ENCODE measurements at places on chromosomes 13 and 19.

- DNase-seq: no peak
Observed at GRCh38 chr19:40641281-40641680, 40.1 kb downstream of the LTBP4 start.

DNA sequence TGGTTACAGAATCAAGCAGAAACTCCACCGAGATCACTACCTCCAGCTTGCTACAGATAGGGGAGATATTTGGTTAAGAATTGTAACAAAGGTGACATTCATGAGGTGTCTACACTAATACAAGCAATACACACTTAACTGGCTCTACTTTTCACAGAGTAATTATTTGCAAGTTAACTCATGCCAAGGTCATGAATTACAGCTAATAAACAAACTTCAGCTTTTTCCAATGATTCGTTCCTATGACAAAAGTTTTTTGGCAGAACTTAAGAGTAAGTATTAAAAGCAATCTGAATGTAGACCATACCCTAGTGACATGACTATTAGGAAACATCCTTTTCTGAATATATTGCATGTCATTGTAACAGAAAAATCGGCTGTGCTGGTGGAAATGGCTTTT lies 72.1 kb downstream of the LHFPL6 start:
- no peak for DNase-seq

- no peak for DNase-seq
Observed at GRCh38 chr13:56755181-56755935, 385.4 kb upstream of the PRR20A start.

DNA sequence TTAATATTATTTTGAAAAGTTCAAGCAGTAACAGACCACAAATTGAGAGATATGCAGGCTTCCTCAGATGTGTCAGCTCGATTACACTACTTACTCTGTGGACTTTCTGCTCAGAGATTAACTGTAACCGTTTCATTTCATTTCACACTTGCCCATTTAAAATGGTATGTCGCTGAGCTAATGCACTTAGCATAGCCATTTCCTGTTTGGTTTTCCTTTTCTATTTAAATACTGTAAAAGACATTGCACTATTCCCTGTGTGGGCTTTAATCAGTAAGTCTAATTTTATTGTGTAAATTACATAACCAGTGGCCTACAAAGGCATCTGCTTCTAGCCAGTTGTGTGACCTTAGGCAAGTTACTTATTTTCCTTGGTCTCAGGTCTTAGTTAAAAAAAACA lies 237.6 kb downstream of the LACC1 start:
- DNase-seq: peak; percentile 8

DNA sequence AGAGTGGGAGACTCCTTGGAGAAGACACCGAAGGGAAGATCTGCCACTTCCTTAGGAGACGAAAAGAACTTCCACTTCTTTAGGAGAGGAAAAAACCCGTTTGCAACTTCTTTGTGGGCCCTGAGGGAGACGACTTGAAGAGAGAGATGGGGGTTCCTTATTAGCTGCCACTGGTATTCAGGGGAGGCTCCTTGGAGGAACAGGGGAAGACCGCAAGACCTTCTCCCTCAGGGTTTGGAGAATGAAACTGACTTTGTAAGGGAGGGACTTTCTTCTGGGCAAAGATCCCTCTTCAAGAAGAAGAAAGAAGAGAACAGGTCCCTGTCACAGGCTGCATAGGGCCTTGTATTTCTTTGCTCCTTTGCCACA lies 416 bp downstream of the BCKDHA start:
- no peak for DNase-seq

DNA sequence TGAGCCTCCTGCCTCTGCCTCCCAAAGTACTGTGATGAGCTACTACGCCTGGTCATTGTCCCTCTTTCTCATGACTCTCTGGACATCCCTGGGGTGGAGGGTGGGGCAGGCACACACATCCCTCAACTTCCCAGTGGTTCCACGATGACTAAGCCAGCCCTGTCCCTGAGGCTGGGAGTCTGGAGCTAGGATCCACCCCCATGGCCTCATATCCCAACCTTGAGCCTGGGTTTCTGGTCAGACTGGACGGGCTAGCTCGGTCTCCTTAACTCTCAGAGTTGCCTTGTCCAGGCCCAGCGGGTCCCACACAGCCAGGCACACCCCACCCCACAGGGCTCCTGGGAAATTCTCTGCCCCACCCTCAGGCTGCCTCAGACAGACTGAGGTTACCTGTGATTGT lies 19.6 kb downstream of the IER2 start:
- DNase-seq: no peak

DNA sequence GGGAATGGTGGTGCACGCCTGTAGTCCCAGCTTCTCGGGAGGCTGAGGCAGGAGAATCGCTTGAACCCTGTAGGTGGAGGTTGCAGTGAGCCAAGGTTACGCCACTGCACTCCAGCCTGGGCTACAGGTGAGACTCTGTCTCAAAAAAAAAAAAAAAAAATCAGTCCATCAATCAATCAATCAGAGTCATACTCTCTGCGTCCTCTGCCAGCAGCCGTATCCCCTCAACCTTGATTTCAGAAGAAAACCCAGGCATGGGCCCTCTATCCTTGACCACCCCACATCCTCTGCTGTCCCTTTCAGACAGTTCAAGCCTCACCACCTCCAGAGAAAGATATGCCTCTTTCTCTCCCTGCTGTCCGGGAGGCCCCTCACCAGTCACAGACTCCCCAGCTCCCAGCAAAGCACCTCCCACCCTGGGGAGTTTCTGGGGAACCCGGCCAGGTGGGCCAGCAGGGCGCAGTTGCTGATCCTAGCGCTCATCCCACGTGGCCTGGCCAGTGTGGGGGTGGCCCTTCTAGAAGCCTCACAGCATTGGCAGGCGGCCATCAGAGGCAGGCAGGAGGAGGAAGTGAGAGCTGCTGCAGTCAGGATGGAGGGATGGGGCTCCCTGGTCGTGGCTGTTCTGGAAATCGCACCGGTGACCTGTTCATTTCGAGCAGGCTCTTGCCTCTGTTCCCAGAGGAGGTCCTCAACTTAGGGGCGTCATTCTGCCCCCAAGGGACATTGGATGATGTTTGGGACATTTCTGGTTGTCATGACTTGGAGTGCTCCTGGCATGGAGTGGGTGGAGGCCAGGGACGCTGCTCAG lies 10.2 kb upstream of the JSRP1 start:
- no peak for DNase-seq

GRCh38 chr13:55432814-55433213 lies 1707.9 kb upstream of the PRR20A start:
- DNase-seq: no peak

- DNase-seq: no peak
Observed at GRCh38 chr13:20377720-20378119, 145.6 kb upstream of the GJB6 start.

- no peak for DNase-seq
Observed at GRCh38 chr13:85091631-85092234, 707.5 kb downstream of the SLITRK6 start.

- no peak for DNase-seq
Observed at GRCh38 chr19:10797541-10798256, 38.3 kb downstream of the TMED1 start.

DNA sequence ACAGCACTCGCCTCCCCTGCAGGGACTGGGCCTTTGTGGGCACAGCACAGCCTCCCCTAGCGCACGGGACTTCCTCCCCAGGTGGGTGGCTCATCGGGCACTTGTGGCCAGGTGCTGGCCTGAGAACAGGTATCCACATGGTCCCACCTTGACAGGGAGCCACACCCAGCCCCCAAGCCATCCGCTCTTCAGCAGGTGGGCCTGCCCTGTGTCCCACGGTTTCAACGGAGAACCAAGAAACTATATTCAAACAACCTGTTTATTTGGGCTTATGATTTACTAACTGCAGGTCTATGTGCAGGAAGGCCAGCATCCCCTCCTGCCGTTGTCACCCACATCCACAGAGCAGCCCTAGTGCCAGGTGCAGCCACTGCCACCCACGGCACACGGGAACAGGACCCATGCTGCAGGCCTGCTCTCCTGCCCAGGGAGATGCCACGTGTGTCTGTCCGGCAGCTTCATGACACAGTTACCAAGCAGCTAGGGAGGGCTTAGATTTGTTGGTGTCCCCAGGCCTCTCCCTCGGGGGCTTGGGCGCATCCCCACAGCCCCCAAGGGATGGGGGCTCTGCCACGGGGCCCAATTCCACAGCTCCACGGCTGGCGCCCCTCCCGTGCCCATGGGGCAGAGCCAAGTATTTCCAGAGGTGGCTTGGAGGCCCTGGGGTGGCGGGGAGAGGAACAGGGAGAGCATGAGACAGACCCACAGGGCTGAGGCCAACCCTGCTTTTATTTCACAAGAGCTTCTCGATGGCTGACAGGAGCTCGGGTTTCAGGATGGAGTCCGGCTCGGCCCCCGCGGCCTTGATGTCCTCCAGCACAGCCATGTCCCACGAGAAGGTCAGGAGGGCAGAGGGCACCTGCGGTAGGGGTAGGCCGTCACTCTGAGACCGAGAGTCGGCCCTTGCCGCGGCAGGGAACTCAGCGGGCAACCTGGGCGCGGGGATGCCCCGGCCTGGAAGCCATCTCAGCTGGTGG lies 12.5 kb downstream of the UBXN6 start:
- DNase-seq: no peak

DNA sequence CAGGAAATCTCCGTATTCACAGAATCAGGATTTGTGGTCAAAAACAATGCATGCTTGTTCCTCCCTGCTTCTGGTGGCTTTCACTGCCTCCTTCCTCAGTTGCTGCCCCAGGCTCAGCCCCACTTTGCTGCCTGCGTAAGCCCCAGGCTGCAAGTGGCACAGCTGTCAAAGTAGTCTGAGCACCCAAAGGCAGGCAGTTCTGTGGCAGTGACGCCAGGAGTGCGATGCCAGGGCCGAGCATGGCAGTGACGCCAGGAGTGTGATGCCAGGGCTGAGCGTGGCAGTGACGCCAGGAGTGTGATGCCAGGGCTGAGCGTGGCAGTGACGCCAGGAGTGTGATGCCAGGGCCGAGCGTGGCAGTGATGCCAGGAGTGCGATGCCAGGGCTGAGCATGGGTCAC lies 77.3 kb upstream of the GPR183 start:
- DNase-seq: no peak

GRCh38 chr13:113902986-113903775 lies 39.3 kb upstream of the GAS6 start:
- no peak for DNase-seq

- no peak for DNase-seq
Observed at GRCh38 chr13:47837906-47838305, 163.2 kb downstream of the SUCLA2 start.

GRCh38 chr13:50842990-50843256 lies 569 bp downstream of the DLEU7 start:
- no peak for DNase-seq

GRCh38 chr13:36862002-36862685 lies 43.1 kb downstream of the RFXAP start:
- DNase-seq: no peak

DNA sequence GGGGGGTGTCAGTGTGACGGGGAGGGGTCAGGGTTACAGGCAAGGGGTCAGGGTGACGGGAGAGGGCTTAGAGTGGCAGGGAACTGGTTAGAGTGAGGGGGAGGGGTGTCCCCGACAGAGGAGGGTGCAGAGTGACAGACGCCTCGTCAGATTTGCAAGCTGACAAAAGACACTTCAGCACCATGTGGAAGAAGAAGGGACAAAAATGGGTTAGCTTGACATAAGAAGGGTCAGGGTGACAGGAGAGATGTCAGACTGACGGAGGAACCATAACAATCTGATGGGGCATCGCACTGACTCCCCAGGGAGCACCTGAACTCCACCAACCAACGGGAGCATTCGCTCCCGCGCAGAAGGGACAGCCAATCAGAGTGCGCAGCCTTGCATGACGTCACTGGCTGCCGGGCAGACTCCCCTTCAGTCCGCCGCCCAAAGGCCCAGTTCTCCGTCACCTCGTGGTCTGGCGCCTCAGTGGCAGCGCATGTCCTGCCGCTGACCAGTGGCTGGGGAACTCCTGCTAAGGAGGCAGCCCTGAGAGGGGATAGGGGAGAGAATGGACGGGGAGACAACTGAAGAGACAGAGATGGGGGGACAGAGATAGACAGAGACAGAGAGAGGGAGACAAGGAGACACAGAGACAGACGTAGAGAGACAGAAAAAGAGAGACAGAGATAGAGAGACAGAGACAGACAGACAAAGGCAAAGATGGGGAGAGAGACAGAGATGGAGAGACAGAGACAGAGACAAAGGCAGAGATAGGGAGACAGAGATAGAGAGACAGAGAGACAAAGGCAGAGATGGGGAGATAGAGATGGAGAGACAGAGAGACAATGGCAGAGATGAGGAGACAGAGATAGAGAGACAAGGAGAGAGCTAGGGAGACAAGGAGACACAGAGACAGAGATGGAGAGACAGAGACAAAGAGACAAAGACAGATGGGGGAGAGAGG lies 30.2 kb downstream of the C19orf81 start:
- DNase-seq: peak; percentile 5

- DNase-seq: no peak
Observed at GRCh38 chr13:100530671-100531213, 57.8 kb downstream of the GGACT start.

DNA sequence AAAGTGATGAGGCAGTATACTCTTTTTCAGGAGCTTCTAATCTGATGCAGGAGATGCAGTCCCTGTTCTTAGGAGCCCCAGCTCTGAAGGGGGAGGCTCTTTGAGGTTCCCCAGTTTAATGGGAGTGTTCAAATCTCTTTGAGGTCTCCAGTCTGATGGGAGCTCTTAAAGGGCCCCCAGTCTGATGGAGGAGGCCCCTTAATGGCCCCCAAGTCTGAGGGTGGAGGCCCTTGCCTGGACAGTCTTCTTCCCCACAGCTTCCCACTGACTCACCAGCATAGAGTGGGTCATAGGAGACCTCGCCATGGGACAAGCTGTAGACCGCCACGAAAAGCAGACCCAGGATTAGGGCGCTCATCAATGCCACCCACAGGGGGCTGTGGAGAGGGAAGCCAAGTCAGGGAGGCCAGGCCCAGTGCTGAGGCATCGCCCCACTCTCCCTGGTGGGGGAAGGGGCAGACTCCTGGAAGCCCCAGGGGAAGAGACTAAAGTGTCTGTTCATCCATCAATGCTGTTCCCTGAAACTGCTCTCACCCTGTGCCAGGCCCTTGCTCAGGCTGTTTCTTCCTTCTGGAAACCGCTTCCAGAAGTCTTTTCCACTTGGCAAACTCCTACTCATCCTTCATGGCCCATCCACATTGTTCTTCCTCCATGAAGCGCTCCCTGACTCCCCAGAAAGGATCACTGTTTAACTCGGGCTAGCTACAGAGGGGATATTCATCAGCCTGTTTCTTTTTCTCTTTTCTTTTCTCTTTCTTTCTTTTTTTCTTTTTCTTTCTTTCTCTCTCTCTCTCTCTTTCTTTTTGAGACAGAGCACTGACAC lies 2.1 kb downstream of the TM6SF2 start:
- DNase-seq: no peak

DNA sequence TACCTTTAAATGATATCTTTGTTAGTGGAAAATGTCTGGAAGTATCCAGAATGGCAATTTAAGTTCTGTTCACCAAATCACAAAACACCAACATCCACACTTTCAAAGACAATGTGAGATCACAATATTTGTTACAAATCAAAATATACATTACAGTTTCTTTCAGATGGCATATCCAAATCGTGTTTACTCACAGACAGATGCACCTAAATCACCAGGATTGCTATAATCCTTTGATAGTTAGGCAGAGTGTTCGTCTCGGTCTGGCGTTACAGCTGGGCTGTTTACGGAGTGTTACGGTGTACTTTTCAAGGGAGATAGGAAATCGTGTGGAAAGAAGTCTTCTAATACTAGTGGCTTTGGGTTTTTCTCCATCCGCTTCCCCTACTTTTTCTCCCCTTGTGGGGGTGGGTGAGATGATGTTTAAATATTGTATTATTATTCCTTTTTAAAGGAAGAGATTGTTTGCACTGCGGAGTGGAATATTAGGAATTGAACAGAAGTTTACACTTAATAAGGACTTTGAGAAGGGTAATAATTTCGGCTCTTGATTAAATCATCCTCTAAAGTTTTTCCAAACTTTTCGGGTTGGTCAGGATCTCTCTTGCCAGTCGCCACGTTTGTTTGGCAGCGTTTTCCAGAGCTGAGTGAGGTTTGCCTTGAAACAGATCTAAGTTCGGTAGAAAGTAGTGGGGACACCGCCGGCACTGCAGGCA lies 1.8 kb downstream of the MAB21L1 start:
- no peak for DNase-seq
